Smooth muscle cell of the brain vasculature (primary cell): ENCODE measurements at places on chromosomes 3 and 15.

DNA sequence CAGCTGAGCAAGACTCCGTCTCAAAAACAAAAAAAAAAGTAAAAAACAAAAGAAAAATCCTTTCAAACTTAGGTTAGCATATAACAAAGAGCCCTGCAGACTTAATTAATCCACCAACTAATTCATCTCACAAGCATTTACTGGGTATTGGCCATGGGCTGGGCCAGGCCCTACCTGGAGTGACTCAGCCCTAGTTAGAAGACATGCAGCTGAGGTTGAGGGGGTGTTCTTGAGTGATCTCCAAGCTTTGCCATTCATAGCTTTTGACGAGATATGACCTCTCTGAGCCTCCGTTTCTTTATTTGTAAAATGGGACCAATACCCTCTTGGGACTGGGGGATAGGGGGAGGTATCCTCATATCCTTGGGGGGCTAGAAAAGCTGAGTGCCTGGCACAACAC is 7.8 kb downstream of the FBXL22 start:
- DNase-seq, result no peak

DNA sequence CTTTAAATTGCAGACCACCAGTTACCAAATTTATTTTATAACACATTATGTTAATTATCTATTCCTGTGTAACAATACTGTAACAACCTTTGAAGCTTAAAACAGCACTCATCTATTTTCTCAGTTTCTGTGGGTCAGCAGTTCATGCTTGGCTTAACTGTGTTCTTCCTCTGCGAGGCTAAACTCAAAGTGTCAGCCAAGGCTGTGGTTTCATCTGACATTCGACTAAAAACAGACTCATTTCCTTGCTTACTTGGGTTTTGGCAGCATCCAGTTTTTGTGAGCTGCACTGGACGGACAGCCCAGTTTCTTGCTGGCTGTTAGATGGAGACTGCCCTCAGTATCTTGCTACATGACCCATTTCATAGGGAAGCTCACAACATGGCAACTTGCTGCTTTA is 247.3 kb upstream of the KCNH8 start:
- DNase-seq, result no peak

DNA sequence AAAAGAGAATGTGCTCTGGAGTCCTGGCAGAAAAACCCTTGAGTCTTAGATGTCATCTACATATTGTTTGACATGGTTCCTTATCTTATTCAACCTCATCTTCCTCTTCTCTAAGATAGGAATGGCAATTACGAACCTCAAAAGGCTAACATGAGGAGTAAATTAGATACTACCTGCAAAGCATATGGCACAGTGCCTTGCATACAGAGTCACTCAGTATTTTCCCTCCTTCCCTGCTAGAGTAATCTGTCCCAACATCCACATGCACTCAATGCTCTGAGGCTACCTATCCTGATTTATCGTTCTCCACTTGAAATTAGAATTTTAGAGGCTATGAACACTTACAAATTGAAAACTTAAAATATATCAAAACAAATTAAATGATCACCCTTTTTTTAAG is 386.7 kb downstream of the RSL24D1 start:
- DNase-seq, result no peak

DNA sequence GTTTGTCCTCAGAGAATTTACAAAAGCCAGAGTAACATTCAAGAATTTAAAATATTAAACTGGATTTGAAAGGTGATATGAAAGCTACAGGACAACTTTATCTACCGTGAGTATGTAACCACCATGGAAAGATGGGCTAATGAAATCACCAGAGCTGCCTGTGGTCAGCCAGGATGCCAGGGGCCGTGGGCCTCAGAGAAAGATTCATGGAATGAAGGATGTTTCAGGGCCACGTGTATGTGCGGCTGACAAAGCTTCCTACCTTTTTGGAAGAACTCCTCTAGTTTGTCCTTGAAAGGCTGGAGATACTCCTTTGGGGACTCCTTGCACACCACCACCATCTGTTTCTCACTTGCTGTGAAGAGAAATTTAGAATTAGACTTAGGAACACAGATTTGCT is 138.9 kb downstream of the GREM1 start:
- DNase-seq, result no peak

DNA sequence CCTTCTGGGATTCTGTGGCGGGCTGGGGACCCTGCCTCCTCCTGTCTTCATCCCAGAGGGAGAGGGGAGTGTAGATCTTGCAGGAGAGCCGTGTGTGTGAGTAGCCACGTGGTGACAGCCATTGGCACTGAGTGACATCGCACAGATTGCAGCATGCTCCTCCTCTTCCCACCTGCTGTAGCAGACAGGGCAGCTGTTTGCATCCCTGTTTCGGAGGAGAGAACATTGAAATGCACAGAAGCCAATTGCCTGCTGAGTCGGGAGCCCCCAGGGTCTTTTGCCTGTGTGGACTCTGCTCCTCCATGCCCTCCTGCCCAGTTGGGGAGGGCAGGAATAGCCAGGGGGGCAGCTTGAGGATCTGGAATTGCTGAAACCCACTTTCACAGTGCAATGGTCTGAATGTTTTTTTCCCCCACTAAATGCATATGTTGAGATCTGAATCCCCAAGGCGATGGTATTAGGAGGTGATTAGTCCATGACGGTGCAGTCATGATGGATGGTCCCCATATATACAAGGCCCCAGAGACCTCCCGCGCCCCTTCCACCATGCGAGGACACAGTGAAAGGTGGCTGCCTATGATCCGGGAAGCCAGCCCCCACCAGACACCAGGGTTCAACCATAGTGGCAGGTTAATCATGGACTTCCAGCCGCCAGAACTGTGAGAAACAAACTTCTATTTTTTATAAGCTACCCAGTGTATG is 66.8 kb downstream of the CHRNA7 start:
- DNase-seq, result no peak

DNA sequence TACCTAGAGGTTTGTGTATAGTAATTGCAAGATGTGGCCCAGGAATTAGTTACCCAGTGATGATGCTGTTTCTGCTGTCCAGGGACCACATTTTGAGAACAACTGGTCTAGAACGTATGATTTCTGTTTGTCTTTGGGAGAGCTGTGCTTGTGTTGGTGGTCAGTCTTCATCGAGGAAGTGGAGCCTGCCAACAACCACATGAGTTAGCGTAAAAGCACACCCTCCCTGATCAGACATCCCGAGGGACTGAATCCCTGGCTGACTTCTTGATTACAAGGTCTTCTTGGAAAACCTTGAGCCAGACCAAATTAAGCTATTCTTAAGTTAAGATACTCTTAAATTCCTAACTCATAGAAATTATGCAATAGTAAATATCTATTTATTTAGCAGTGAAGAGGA is 81.7 kb upstream of the ZPLD1 start:
- DNase-seq, result no peak

- no peak for DNase-seq
Measured at GRCh38 chr3:130925628-130926027, 31.7 kb downstream of the ATP2C1 start.

GRCh38 chr3:98770261-98771039 is 7.3 kb downstream of the ST3GAL6 start:
- DNase-seq, result no peak

DNA sequence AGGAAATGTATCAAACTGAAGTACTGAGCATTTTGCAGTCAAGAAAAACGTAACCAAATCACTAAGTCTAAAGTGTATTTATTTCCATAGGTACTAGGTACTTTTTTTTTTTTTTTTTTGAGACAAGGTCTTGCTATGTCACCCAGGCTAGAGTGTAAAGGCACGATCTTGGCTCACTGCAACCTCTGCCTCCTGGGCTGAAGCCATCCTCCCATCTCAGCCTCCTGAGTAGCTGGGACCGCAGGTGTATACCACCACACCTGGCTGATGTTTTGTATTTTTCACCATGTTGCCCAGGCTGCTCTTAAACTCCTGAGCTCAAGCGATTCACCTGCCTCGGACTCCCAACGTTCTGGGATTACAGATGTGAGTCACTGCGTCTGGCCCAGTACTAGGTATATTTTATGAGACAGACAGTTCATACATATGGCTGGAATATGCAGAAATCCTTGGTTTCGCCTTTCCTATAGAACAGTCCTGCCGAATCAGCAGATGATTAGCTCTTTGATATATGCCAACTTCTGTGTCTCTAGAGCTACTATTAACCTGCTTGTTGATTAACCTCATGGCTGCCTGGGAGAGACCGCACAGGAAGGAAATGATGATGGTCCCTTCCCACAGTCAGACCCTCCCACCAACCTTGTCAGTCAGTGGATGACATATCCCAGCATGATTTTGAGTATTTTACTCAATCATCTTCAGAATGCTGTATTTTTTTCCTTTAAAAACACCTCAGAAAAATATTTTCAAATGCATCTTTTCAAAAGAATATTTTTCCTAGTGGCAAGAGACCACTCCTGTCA is 32.3 kb downstream of the TMOD3 start:
- no peak for DNase-seq

DNA sequence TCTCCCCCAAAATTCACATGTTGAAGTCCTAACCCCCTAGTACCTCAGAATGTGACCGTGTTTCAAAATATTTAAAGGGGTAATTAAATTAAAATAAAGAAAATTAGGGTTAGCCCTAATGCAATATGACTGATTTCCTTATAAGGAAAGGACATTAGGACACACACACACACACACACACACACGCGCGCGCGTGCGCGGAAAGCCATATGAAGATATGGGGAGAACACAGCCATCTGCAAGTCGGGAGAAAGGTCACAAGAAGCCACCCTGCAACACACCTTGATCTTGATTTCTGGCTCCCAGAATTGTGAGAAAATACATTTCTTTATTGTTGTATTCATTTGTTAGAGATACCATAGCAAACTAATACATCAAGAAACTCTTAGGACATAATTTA is 54.6 kb upstream of the STXBP5L start:
- no peak for DNase-seq

DNA sequence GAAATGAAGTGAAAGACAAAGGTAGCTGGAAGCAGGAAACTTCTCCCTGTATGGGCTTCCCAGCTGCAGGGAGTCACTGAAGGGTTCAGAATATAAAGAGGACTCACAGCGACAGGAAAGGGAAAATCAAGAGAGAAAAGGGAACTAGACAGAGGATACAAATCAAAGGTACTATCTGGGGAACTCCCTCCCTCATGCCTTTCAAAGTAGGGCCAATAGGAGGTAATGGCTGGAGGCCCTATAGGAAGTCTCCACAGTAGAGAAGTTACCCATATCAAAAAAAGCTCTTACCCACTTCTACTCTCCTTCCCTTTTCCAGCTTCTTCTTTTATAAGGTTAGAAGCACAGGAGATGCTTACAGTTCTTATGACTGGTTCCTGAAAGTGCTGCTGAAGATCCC is 43.5 kb downstream of the FMN1 start:
- DNase-seq, result no peak

GRCh38 chr15:28004143-28005003 is 94.7 kb downstream of the OCA2 start:
- no peak for DNase-seq
